ENCODE measurements at places on chromosomes 2 and 18.

GRCh38 chr18:58505181-58505580 is 123.7 kb downstream of the ALPK2 start:
- no peak for DNase-seq

DNA sequence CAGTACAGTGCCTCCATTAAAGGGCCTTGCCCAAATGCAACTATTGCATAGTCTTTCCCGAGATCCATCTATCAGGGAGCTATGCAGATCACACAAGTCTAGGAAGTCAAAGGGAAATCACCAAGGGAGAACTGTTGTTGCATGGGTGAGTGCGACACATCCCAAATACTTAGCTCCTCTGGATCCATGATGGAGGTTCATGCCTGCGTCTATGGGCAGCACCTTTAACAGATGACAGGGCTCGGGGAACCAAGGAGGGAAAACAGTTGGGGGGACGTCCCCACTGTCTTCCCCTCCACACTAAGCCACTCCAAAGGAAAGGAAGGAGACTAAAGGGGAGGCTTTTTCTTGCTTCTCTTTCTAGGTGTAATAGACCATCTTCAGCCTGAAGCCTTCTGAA is 552.8 kb upstream of the PKDCC start:
- no peak for DNase-seq

GRCh38 chr2:172726172-172726735 is 9.4 kb upstream of the RAPGEF4 start:
- no peak for DNase-seq

- no peak for DNase-seq
These were observed 104.5 kb upstream of the ZEB2 start for GRCh38 chr2:144624451-144624850.

DNA sequence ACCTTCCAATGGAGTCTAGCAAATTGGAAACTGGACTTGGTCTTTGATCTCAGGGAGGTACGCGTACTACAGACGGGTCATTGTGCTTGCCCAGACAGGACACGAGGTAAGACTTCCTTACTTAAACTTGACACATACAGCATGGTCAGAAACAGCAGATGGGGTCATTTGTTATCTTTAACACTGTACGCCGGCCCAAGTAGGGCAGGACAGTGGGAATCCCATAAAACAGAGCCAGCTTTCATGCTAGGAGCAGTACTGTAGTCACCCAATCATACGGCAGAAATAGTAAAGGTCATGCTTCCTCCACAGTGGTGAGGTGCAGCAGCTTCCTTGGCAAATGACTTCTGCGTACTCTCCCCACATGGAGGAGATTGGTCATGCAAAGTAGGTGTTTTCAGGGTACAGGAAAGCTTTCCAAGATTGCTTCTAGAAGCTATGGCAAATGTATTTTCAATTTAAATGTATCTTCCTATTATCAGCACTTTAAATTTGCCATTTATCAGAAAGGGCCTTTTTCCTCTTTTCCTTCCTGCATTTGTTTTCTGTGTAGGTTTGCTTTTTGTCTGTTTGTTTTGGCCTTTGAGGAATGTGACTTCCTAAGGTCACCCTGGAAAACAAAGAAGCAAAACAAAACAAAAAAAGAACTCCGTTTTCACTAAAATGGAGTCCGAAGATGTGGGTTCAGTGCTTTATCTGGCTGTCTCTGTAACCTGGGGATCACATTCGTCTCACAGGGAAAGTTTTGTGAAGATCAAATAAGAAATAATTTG is 74.0 kb upstream of the DSG1 start:
- DNase-seq = no peak

GRCh38 chr18:71625556-71626090 is 918.5 kb downstream of the CBLN2 start:
- no peak for DNase-seq

DNA sequence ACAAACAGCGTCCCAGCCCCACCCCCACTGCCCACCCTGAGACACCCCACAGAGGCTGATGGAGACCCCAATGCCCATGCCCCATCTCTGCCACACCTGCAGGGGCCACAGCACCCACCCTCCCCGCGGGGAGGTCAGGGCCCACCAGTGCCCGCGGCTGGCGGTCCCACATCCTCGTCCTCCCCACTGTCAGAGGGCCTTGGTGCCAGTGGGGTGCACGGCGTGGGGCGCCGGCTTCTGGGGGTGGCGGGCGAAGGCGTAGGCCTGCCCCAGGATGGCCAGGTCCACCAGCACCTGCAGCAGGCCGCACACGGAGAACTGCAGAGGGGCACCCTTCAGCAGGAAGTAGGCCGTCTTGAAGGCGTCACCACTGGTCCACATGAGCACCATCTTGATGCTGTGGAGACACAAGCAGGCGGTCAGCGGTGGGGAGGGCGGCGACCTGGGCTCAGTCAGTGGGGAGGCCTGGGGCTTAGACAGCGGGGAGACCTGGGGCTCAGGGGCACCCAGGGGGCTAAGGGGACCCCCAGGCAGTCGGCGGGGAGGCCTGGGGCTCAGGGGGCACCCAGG is 47.6 kb downstream of the SLC66A2 start:
- DNase-seq = no peak

DNA sequence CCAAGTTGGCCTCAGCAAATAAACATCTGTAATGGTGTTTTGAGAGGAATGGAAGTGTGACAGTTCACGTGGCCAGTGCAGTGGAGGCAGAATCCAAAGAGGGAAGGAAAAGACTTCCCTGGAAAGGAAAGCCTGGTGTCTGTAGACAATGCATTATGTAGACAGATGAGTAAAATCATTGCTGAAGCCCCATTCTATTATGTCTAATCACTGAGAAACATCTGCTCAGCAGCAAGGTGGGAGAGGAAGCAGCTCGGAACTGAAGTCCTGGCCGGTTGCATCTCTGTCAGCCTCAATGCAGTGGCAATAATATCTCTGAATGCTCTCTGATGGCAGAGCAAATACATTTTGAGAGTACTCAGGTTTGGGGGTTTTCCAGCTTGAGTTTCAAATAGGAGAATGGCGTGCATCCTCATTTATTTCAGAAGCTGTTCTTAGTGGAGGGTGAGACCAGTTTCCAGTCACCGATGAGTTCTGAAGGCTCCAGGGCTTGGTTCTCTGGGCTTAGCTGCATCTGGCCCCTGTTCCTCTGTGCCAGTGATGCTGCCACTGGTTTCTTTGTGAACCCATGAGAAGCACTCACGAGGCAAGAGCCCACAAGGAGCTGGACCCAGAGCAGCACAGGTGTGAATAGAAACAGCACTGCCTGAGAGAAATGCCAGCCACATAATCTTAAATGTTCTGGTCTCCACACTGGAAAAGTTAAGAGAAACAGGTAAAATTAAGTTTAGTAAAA is 63.3 kb downstream of the RPIA start:
- no peak for DNase-seq

DNA sequence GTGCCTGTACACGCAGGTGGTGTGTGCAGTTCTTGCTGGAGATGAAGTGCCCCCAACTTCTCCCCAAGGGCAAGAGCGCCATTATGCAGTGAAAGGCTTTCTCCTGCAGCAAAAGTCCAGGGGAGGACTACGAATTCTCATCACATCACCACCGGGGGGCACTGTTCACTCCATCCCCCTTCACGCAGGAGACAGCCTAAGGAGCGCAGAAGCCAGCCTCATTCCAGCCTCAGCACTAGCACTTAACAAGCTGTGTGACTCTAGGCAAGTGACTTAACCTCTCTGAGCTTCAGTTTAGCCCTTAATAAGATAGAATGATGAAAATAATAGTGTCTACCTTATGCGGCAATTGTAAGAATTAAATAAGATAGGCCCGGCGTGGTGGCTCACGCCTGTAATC is 32.3 kb downstream of the DNMT3A start:
- DNase-seq = no peak

GRCh38 chr2:197191940-197192322 is 118.6 kb downstream of the ANKRD44 start:
- DNase-seq = peak; percentile 72

DNA sequence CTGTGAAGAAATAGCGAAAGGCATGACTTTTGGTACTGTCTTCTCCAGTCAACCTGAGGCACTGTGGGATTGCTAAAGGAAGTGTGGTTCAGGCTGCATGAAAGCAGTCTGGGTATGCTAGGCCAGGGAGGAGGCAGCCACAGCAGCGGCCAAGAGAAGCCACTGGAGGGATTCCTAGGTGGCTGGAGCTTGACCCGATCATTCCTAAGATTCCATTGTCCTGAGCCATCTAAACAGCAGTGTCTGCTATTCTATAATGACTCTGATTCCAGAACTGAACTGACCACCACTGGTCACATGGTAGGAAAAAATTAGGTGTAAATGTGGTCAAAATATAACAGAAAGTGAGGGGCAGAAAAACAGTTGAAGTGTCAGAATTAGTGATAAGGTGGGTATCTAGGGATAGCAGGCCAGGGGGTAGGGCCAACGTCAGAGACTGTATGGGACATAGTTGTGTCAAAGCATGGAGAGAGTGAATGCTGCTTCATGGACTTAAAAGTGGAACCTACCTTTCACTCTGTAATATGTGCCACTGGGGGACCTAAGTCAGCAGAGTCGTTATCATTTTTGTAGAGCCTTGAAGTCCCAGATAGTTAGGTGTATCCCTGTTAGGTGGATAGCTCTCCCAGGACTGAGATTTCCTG is 204.6 kb downstream of the CTNNA2 start:
- DNase-seq = no peak

- DNase-seq = no peak
These were observed 22.4 kb downstream of the PTPN2 start for GRCh38 chr18:12861637-12862036.

- no peak for DNase-seq
These were observed 19.4 kb upstream of the MLPH start for GRCh38 chr2:237467447-237468179.

DNA sequence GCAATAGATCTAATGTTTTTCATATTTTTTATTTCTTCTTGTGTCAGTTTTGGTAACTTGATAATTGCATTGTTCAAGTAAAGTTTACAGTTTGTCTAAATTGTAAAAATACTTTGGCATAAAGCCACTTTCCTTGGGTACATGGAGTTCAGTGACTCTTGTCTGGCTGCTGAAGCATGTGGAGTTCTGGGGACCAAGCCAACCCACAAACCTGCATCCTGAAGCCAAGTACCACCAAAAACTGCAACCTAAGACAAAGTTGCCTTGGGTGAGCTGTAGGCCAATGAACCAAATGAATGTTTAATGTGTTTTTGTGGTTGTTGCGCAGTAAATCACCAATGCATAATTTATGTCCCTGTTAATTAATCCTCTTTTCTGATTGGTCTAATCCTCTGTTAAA is 872.6 kb downstream of the BCL11A start:
- no peak for DNase-seq

GRCh38 chr18:24831871-24832665 is 371.6 kb downstream of the HRH4 start:
- no peak for DNase-seq

- DNase-seq = no peak
These were observed 480.8 kb downstream of the TMX3 start for GRCh38 chr18:68234131-68234530.

GRCh38 chr18:29164993-29165599 is 988.2 kb upstream of the CDH2 start:
- DNase-seq = no peak

DNA sequence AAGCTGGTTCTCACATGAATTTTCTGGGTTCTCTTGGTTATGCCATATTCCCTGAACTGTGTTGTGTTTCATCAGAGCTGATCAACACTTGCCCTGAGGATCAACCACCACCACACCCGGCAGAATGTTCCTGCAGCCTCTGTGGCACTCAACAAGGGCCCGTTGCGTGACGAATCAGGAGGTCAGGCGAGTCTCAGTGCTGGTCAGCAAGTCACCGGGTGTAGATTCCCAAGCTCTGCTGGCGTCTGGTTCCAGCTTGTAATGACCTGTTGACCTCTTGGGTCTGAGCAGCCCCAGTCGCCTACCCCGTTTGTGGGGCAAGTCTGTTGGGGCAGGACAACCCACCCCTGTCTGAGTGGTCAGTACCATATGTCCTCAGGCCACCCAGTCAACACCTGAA is 46.0 kb downstream of the ADCY3 start:
- no peak for DNase-seq

- DNase-seq = no peak
These were observed 1247.9 kb downstream of the LRP1B start for GRCh38 chr2:140882671-140883620.

- no peak for DNase-seq
These were observed 566.9 kb downstream of the BCL11A start for GRCh38 chr2:59986511-59986910.

- no peak for DNase-seq
These were observed 20.0 kb downstream of the PASK start for GRCh38 chr2:241129086-241129871.

DNA sequence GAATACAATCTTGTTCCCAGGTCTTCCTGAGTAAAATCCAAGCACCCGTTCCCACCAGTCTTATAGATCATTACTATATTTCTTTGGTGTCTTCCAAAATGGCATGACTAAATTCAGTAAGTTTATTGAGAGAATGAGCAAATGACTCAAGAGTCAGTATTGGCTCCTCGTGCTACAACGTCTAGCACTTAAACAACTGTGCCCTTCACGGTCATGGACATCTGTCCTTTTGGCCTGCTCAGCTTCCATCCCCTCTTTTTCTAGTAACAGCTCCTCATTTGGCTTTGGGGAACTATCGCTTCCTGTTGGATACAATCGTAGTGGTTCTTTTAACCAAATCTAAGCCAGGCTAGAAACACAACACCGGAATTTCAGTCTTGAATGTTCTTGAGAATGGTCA is 24.1 kb upstream of the FZD7 start:
- DNase-seq = no peak

GRCh38 chr18:74288041-74288440 is 3.7 kb downstream of the CYB5A start:
- no peak for DNase-seq

DNA sequence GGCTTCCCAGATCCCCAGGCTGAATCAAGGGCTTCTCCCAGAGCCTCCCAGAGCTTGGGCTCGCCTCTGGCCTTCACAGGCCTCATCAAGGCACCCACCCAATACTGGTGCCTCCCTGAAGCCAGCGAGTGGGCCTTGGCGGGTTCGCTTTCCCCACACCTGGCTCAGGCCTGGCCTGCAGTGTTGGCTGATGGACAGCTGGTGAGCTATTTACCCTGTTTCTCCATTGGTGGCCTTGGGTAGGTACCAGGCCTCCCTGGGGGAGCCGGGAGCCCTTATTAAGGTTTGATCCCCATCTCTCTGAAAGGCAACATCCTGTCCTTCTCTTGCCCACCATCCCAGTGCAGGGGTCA is 18.2 kb upstream of the DUSP2 start:
- DNase-seq = no peak

DNA sequence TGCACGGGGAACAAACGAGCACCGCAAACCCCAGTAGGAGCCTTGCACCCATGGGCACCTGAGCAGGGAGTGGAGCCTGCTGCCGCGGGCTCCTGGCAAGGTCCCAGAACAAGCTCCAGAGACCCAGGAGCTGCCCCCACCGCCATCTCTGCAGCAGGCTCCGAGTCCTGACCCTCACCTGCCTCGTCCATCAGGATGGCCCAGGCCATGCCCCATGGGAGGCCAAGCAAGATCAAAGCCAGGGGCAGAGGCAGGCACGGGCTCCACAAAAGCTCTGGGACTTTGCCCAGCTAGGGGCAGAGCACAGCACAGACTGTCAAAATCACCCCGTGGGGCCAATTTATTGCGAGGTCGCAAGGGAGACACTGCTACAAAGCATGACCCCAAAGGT is 43.6 kb downstream of the GPC1 start:
- DNase-seq = no peak
